CD4-positive, alpha-beta T cell treated with Interferon alpha-2 for 1 hour (primary cell): ENCODE measurements at places on chromosomes 7 and 10.

- no peak for DNase-seq
Observed at GRCh38 chr10:78528749-78529204, 495.1 kb downstream of the RPS24 start.

- DNase-seq, result no peak
Observed at GRCh38 chr7:125061776-125062397, 132.3 kb upstream of the POT1 start.

- no peak for DNase-seq
Observed at GRCh38 chr10:130686689-130687300, 550.6 kb downstream of the GLRX3 start.

- no peak for DNase-seq
Observed at GRCh38 chr10:11209830-11210181, 192.1 kb downstream of the CELF2 start.

- DNase-seq, result no peak
Observed at GRCh38 chr10:33252324-33252723, 82.1 kb downstream of the NRP1 start.

- DNase-seq, result no peak
Observed at GRCh38 chr10:13528875-13529713, at the start of gene BEND7. Gene BEND7, minus strand, starts transcription at chr10:13529014. Its CDS starts 481 bp downstream, at chr10:13528533.

GRCh38 chr10:2464483-2464882 lies 602.9 kb upstream of the PFKP start:
- DNase-seq, result no peak

- no peak for DNase-seq
Observed at GRCh38 chr10:97412891-97413304, 11.8 kb upstream of the RRP12 start.

GRCh38 chr10:17607060-17607459 lies 10.1 kb downstream of the HACD1 start:
- no peak for DNase-seq
